Suprapubic skin (tissue), 4 donors: ENCODE measurements at places on chromosomes 5 and 9. TPM values are rescaled to one million over a fixed set of nuclear protein-coding genes. Genes with fewer than 3 reads are reported as not detected.

Gene IFNA13
- total RNA-seq: not detected

Gene IFNA7
- not detected for total RNA-seq

Gene PCDHA9
- total RNA-seq: 0.08 TPM

Gene TAF1L
- total RNA-seq: 0.08 TPM

Gene ACTBL2
- 1.0 TPM for total RNA-seq

Gene PCA3
- not detected for total RNA-seq

Gene KLHL9
- total RNA-seq: 14.5 TPM

Gene FAM193B
- 328 TPM for total RNA-seq

Gene ZNF879
- total RNA-seq: 1.6 TPM

Gene IRX2
- 41.1 TPM for total RNA-seq

Gene OR13C3
- not detected for total RNA-seq

Gene LYRM7
- 10.4 TPM for total RNA-seq

Gene PCDHGA7
- total RNA-seq: 3.8 TPM

Gene LHX2
- 11.1 TPM for total RNA-seq

Gene C5orf58
- total RNA-seq: not detected
